Stimulated activated CD4-positive, alpha-beta T cell treated with anti-CD3 and anti-CD28 coated beads, Interleukin-4, amount 100 ng/mL, for 1 hour (primary cell): ENCODE measurements at places on chromosomes 5 and 9.

GRCh38 chr9:123067136-123067535, 33.7 kb downstream of the GPR21 start:
- DNase-seq = no peak

- peak; percentile 32 for DNase-seq
Observed at GRCh38 chr9:84668196-84669012, 1.1 kb upstream of the NTRK2 start.

GRCh38 chr9:70589571-70590314, 175.3 kb upstream of the KLF9 start:
- no peak for DNase-seq

DNA sequence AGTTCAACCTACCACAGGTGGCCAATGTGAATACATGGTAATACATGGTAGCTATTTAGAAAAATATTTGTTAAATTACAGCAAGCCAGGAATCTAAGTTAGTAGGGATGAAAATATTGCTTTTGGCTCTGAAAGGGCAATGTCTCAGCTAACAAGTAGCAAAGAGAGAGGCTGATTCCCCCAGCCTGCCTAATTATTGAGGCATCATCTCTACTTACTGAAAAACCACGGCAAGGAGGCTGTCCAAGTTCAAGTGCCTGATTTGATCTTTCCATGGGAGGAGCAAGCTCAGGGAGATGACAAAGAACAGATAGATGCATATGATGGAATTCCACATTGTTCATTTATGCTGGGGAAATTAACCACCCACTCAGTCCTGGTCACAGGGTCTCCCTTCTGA, 28.7 kb upstream of the UBTD2 start:
- no peak for DNase-seq

DNA sequence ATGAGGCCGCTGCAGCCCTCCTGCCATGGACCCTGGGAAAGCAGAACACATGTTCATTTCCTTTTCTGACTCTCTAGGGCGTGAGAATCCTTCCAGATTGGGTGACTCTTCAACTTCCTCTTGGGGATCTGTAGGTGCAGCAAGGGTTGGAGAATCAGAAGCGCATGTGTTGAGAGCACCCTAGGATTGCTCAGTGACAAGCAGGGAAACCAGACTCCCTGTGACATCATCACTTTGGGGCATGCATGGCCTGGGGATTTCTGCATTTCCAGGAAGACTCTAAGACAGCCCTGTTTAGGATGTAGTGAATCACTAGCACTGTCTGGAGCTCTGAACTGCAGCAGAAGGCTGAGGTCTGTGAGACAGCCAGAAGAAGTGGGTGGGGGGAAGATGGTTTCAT, 15.1 kb upstream of the LCP2 start:
- DNase-seq = peak; percentile 62
